ENCODE measurements at places on chromosomes 2 and 18.

DNA sequence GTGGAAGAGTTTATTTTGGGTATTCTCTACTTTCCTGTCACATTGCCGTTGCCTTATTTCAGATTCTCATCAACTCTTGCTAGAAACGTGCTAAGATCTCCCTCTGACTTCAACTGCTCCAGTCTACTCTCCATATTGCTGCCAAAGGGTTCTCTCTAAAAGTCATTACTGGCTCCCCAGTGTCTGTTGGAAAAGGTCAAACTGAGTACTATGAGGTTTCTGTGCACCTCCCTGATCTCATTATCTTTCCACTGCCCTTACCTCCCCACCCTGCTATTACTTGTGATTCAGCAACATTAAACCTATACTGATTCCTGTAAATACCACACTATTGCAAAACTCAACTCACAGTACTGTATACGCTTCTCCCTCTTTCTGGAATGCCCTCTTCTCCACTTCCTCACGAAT lies 1.9 kb upstream of the KRCC1 start:
- no peak for DNase-seq

DNA sequence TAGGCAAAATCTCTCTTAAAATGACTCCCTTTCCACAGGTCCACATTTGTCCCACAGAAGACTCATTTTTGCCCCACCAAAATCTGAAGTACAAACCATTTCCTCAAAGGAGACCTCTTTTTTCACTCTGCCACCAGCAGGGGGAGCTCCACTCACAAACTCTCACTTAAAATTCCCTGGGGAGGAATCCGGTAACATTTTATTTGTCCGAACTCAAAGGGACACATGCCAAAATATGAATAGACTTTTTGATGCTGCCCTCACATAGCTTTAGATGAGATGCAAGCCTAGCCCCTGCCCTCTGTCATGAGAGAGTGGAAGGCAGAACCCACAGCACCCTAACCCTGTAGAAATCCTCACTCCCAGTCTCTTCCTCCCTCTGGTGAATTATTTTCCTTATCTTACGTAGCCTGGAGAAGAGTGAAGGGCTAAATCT lies 57.1 kb downstream of the RMDN2 start:
- peak; percentile 79 for DNase-seq

- no peak for DNase-seq
These were observed 50.7 kb downstream of the RMDN2 start for GRCh38 chr2:37975808-37976207.

- no peak for DNase-seq
These were observed 63.9 kb upstream of the SMIM21 start for GRCh38 chr18:75491361-75491760.

DNA sequence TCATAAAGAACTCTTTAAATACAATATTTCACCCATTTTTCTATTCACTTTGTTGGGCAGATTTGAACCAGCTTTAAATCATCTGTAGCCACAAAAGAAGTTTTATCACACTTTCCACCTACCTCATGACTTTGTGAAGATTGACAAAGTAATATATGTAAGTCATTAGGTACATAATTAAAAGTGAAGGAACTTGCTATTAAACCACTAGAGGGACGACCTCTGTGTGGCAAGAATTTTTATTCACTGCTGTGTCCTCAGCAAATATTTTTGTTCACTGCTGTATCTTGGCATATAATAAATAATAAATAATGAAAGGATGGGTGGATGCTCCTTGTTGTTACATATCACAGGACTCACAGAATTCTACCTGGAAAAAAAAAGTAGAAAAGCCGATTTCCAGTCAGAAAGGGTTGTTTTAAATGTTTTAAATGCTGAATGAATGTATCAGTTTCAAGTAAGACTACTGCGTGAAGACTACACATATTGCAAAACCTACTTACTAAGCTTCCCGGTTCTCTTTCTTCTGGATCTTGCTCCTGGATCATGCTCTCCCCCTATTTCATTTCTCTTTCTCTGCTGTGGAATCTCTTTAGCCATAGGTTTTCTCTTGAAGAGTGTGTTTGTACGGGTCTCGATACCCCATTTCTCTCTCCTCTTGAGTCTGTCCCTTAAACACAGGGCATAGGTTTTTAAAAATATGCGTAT lies 44.8 kb downstream of the KCMF1 start:
- DNase-seq = no peak

GRCh38 chr2:10256515-10257031 lies 46.1 kb upstream of the HPCAL1 start:
- DNase-seq = no peak

- no peak for DNase-seq
These were observed 93.9 kb upstream of the CTDP1 start for GRCh38 chr18:79585395-79586370.

- DNase-seq = no peak
These were observed 121.0 kb downstream of the ANKRD44 start for GRCh38 chr2:197189426-197190099.

- no peak for DNase-seq
These were observed 1054.9 kb upstream of the NXPH2 start for GRCh38 chr2:139835101-139835500.

DNA sequence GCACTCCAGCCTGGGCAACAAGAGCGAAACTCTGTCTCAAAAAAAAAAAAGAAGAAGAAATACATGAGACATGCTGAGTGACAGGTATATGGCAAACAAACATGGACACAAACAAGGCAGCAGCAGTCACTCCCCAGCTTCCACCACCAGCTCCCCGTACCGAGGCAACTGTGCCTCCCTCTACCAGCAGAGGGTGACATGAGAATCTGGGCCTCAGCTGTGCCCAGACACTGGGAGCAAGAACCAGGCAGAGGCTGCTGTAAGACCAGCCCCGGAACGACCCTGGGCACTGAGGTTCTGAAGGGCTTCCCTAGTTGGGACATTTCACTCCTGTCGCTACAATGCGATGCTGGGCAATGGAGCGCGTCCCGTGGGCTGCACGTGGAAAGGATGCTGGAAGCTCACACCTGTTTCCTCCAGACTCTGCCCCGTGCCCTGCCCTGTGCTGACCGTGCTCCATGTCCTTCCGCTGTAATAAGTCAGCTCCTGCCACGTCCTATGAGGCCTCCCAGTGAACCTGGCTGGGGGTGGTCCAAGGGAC lies 37.1 kb downstream of the BOK start:
- DNase-seq = no peak

DNA sequence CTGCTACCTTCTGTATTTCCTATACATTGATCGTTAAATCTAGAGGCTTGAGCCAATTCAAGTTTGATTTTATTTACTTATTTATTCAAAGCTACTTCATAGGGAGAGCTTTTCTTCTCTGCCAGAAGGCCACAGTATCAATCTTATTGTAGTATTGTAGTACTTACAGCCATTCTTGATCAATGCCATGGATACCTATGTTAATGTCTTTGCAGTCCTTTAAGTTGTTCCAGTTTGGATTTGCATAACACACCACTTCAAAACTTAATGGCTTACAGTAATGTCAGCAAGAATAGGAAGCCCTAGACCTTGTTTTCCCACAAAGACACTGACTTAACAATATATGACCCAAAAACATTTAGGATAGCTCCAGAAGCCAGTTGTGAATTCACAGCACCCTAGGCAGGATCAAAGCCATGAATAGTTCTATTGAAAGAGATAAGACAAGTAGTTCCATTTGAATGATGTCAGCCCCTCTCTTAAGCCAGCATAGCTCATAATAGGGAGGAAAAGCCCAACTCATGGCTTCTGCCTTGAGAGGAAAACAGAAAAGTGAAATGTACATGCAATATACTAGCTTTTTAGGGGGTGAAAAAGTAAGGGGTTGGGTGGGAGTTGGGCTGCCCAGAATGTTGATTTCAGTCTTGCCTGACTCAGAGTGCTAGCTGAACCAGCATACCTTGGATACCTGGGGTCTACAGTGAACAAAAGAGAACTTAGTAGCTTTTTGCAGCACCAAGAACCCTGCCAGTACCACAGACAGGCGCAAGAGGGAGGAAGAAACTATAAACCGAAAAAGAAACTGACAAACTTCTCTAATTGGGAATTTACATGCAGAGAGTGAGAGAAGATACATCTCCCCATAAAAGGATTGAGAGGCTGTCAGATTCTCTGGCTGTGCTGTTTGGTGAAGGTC lies 101.4 kb downstream of the CAMKMT start:
- no peak for DNase-seq

DNA sequence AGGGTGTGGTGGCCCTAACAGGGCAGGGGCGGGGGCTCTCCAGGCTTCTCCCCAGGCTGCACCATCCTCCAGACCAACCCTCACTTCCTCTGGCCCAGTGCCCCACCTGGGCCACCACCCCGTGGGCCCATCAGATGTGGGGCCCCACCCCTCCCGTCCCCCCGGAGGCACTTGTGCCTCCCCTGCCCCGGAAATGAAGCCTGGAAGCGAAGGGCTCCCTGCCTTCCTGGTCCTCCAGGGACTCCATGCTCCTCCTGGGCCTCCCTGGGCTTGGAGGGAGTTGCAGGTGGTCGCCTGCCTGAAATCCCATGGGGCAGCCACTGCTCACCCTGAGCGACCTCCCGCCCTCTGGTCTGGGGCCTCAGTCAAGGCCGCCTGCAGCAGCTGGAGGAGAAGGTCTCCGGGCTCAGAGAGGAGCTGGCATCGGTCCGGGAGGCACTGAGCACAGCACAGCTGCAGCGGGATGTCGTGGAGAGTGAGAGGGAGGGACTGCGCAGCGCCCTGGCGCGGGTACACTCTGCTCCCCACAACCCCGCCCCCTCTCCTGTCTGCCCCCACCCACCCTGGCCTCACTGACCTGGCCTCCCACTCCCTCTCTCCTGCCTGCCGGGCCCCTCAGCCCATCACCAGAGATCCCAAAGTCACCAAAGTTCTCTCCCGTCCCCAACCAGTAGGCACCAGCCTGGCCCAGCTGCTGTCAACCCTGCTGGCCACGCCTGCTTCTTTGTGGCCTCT lies 28.0 kb downstream of the CROCC2 start:
- DNase-seq = no peak

GRCh38 chr18:33937270-33937816 lies 287.4 kb downstream of the NOL4 start:
- peak; percentile 22 for DNase-seq

Measured in NCI-H524 (cell line).